T follicular helper cell (primary cell): ENCODE measurements at places on chromosomes 2 and 18.

GRCh38 chr2:39516347-39517101, 79.4 kb upstream of the MAP4K3 start:
- no peak for DNase-seq

DNA sequence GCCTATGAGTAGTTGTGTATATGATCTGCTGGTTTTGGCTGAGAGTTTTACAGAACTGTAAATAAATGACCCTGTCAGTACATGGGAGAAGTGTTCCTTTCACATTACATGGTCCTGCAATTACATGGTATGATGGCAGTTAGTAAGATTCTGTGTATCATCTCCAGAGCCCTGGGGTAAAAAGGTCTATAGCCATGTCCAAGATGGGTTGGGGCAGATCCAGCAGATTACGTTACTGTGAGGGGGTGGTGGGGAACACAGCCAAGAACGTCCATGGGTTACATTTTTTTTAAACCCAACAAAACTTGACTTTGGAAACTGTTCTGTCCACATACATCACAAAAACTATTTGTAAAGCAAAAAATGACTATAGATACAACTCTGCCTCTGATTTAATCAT, 64.2 kb upstream of the LMAN1 start:
- DNase-seq: no peak

DNA sequence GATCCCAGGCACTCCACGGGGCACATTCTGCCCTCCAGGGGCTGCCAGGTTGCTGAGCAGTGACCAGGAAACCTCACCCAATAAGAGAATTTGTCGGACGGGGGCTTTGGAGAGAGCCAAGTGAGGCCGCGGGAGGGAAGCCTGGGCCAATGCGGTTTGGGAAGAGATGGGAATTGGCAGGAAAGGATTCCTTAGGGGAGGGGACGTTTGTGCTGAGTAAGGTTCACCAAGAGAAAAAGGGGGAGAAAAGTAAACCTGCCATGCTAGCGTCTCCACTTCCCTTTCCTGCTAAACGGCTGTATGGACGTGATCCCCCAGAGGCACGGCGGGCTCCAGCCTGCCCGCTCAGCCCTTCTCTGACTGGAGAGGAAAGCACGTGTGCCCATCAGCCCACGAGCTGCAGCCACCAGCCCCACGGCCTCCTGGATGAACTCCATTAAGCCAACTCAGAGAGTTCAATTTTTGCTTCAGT, 194.4 kb upstream of the ID2 start:
- no peak for DNase-seq

- no peak for DNase-seq
These were observed 484.8 kb upstream of the ID2 start for GRCh38 chr2:8197101-8197500.

- no peak for DNase-seq
These were observed 70.1 kb downstream of the KIDINS220 start for GRCh38 chr2:8767324-8767723.

DNA sequence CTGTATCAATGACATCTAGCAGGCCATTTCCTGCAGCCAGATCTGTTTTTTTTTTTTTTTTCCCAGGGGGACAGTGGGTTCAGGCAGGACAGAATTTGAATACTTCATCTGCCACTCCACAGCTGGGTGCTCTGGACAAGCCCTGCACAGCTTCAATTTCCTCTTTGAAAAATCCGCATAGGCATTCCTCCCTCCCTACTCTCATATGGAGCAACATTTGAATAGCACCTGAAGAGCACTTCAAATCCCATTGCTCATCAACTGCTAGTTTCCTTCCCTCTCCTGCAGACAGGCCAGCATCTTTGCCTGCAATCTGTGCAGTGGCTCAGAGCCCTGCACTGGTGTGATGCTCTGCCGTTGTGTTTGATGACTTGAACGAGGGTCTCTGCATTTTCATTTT, 326.3 kb downstream of the TSN start:
- DNase-seq: no peak

- no peak for DNase-seq
These were observed 110.3 kb downstream of the FAM210A start for GRCh38 chr18:13616041-13616440.

GRCh38 chr2:227890495-227891079, 19.2 kb downstream of the DAW1 start:
- no peak for DNase-seq

- no peak for DNase-seq
These were observed 253.2 kb downstream of the TFCP2L1 start for GRCh38 chr2:121031568-121032340.

DNA sequence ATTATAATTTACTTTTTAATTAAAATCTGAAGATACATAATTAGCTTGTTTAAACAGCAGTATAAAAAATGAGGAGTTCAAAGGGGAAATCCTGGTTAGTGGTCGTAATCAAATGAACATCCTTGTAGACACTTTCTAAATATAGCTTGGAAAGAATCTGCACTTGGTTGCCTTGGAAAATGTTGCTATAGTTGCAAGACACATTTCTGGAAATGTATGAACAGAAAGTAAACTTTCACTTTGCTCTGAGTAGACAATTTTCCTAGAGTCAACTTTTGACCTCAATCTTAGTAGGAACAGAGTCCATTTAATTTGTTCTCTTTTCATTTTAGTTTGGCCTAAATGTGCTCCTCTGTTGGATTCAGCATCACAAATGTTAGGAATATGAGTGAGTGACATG, 38.3 kb downstream of the GCA start:
- DNase-seq: no peak

GRCh38 chr18:56565551-56566345, 72.6 kb downstream of the TXNL1 start:
- DNase-seq: no peak

GRCh38 chr2:212536817-212537725, 1.5 kb downstream of the ERBB4 start:
- no peak for DNase-seq
